ENCODE measurements at places on chromosomes 1 and 21. TPM values are rescaled to one million over a fixed set of nuclear protein-coding genes. Genes with fewer than 3 reads are reported as not detected.

The C1orf146 gene
- not detected for total RNA-seq

The RABIF gene
- 10.1 TPM for total RNA-seq

The NR5A2 gene
- total RNA-seq: 0.25 TPM

The OR2T33 gene
- not detected for total RNA-seq

The PRKAA2 gene
- total RNA-seq: 29.5 TPM

The YTHDF2 gene
- 53.4 TPM for total RNA-seq

The OPRD1 gene
- total RNA-seq: 0.25 TPM

The GALE gene
- 15.5 TPM for total RNA-seq

The MTHFR gene
- 20.7 TPM for total RNA-seq

The FNDC7 gene
- total RNA-seq: 0.25 TPM

The CACNA1S gene
- total RNA-seq: under 0.01 TPM

The MCM3AP gene
- 61.0 TPM for total RNA-seq

The CHTOP gene
- 61.2 TPM for total RNA-seq

The RNU1-2 gene
- total RNA-seq: 73,230 TPM

The TMEM61 gene
- not detected for total RNA-seq

The MCOLN2 gene
- not detected for total RNA-seq

The IRF6 gene
- 0.25 TPM for total RNA-seq

The XPR1 gene
- 329 TPM for total RNA-seq

The NIPAL3 gene
- 8.1 TPM for total RNA-seq

The FCRL5 gene
- total RNA-seq: not detected

The LRRC8C gene
- total RNA-seq: 7.6 TPM

The CEP350 gene
- 88.3 TPM for total RNA-seq

The KRTAP7-1 gene
- not detected for total RNA-seq

The DMRTA2 gene
- 3.2 TPM for total RNA-seq

The OR4F16 gene
- not detected for total RNA-seq

The TRPM2 gene
- total RNA-seq: 2.0 TPM

The DIO1 gene
- not detected for total RNA-seq

The ST6GALNAC5 gene
- total RNA-seq: 31.2 TPM

The MPZ gene
- total RNA-seq: 0.49 TPM

The SPATA45 gene
- 0.49 TPM for total RNA-seq

The NT5C1A gene
- 1.7 TPM for total RNA-seq

The NPHS2 gene
- total RNA-seq: not detected

The SDC3 gene
- 98.1 TPM for total RNA-seq

The C1QA gene
- 3.2 TPM for total RNA-seq

The MCOLN3 gene
- total RNA-seq: not detected

The TSPAN2 gene
- total RNA-seq: 26.8 TPM

The DENND2C gene
- 1.5 TPM for total RNA-seq

The CHD1L gene
- total RNA-seq: 10.3 TPM

The C4BPB gene
- not detected for total RNA-seq

The IGSF21 gene
- total RNA-seq: 32.0 TPM

The VHLL gene
- 0.25 TPM for total RNA-seq

The OLIG2 gene
- total RNA-seq: 15.2 TPM

The CHI3L2 gene
- total RNA-seq: 0.49 TPM

The FGR gene
- 1.7 TPM for total RNA-seq

The PARK7 gene
- 108 TPM for total RNA-seq

Data from temporal lobe (tissue), 4 donors.